ENCODE measurements at places on chromosomes 5 and 9.

DNA sequence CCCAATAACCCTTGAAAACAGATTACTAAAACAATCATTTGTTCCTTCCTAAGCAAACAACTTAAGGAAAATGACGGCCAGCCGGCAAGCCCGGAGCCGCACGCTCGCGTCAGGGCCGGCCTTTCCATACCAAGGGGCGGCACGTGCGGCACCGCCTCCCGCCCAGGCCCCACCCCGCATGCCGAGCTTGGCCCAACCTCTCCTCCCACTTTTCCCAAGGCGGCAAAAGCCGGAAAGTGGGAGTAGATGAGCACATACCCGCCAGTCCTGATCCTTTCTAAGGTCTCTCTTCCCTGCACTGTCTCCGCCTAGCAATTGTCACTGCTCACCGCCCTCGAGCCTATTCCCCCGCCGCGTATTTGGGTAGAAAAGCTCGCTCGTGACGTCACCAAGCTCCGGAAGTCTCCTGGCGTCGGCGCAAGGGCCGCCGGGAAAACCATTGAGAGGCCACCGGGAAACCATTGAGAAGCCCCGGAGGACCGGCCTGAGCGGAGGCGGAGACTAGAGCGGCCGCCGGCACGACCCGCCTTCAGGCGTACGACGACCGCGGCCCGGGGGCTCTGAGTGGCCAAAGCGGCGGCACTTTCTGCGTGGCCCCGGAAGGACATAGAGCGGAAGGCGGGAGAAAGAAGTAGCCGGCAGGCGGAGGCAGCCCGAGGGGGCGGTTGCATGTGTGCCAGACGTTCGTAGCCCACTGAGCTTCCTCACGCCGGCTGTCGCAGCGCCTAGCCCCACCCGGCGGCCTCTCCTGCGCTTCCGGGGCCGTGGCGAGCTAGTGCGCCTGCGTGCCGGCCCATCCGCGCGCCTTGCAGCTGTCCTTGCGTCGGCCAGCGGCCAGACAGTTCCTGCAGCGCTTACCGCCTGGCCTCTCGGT lies at the start of the genes NCBP1 and TSTD2:
Gene NCBP1 (plus strand): TSS at position 837 of the 874 bp plus-strand sequence. CDS start 61 bp downstream, outside the sequence.
Gene TSTD2 (minus strand): TSS at position 384 of the 874 bp plus-strand sequence. CDS start 5,806 bp downstream, outside the sequence.
- peak; percentile 81 for DNase-seq

DNA sequence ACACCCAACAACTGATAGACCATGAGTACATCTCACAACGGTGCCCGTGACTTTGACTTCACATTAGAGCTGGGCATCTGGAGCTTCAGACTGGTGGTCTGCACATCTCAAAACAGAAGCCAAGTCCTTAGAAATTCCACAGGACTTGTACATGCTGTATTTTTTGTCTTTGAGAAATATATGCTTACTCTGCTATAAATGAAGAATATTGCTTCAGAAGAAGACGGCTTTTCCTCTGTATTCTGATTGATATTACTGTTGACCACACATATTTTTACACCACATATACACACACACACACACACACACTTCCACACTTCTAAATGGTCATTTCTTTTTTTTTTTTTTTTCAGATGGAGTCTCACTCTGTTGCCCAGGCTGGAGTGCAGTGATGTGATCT lies 338.3 kb upstream of the KIF2A start:
- no peak for DNase-seq

DNA sequence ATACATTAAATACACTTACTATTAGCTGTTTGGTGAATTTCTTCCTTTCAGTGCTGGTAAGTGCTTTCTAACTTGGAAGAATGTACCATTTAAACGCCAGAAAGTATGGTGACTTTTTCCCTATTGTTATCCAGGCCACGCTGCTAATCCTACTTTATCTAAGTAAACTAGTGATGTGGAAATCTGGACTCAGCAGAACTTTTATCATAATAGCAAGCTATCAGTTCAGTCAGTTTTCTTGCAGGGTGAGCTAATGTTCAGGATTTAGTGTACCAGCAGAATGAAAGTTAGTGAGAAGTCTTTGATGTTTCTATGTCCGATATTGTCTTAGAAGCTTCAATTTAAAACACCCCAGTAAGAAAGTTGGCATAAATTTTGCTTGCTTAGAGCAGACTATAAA lies 72.2 kb downstream of the HSD17B4 start:
- no peak for DNase-seq

- no peak for DNase-seq
These were observed 39.4 kb downstream of the RUSC2 start for GRCh38 chr9:35529161-35529823.
